ENCODE measurements at places on chromosomes 6 and 20. TPM values are rescaled to one million over a fixed set of nuclear protein-coding genes. Genes with fewer than 3 reads are reported as not detected.

Gene ULBP2
- total RNA-seq = not detected

Gene CST5
- not detected for total RNA-seq

Gene HTR1B
- total RNA-seq = not detected

Gene TXLNB
- total RNA-seq = 58.3 TPM

Gene SNX21
- 55.6 TPM for total RNA-seq

Gene RIPPLY2
- not detected for total RNA-seq

Gene EHMT2
- total RNA-seq = 14.3 TPM

Gene BMP6
- 4.5 TPM for total RNA-seq

Gene BPIFB1
- not detected for total RNA-seq

Gene CDSN
- not detected for total RNA-seq

Gene LIN28B
- not detected for total RNA-seq

Gene FILIP1
- total RNA-seq = 113 TPM

Gene MTHFD1L
- total RNA-seq = 0.35 TPM

Gene TFAP2A
- total RNA-seq = not detected

Gene SLC22A23
- total RNA-seq = 11.9 TPM

Gene CD40
- 7.2 TPM for total RNA-seq

Gene OR12D1
- not detected for total RNA-seq

Gene NPEPL1
- total RNA-seq = 51.5 TPM

Gene DOK5
- total RNA-seq = 6.0 TPM

Gene VSX1
- 3.0 TPM for total RNA-seq

Gene CDK19
- total RNA-seq = 7.0 TPM

Gene ARFGEF3
- total RNA-seq = 0.40 TPM

Gene PERP
- 1.8 TPM for total RNA-seq

Gene NMBR
- not detected for total RNA-seq

Gene SEC63
- 10.6 TPM for total RNA-seq

Gene TMEM74B
- 0.82 TPM for total RNA-seq

Gene OLIG3
- total RNA-seq = not detected

Gene TINAG
- total RNA-seq = 0.41 TPM

Gene RIPK1
- total RNA-seq = 12.0 TPM

Gene C6orf15
- total RNA-seq = not detected

Gene CCN5
- 65.3 TPM for total RNA-seq

Gene HDGFL1
- total RNA-seq = not detected

Gene RAB44
- not detected for total RNA-seq

Gene TOX2
- not detected for total RNA-seq

Gene GCLC
- total RNA-seq = 16.4 TPM

Gene C6orf58
- not detected for total RNA-seq

Gene PAK5
- not detected for total RNA-seq

Gene ARMH2
- total RNA-seq = not detected

Gene PPARD
- total RNA-seq = 10.5 TPM

Gene EPB41L2
- total RNA-seq = 17.0 TPM

Gene SERINC3
- 93.3 TPM for total RNA-seq

Gene SLC32A1
- not detected for total RNA-seq

Gene TREML2
- 0.10 TPM for total RNA-seq

Gene NFATC2
- 3.9 TPM for total RNA-seq

Gene LY6G6C
- not detected for total RNA-seq

Gene PSMG4
- 27.6 TPM for total RNA-seq

Gene PARD6B
- 2.2 TPM for total RNA-seq

Gene GTSF1L
- total RNA-seq = not detected

Gene UNC93A
- not detected for total RNA-seq

Gene NR2E1
- total RNA-seq = not detected

Gene SSTR4
- total RNA-seq = not detected

Gene SAMD10
- 1.0 TPM for total RNA-seq

Gene SIRPB2
- total RNA-seq = 6.2 TPM

Gene TMC2
- total RNA-seq = 0.10 TPM

Gene ANKRD66
- total RNA-seq = not detected

Gene LY6G6F
- total RNA-seq = not detected

Gene KHDC1
- total RNA-seq = not detected
